H7 (cell line): ENCODE measurements at places on chromosomes 6 and 20.

DNA sequence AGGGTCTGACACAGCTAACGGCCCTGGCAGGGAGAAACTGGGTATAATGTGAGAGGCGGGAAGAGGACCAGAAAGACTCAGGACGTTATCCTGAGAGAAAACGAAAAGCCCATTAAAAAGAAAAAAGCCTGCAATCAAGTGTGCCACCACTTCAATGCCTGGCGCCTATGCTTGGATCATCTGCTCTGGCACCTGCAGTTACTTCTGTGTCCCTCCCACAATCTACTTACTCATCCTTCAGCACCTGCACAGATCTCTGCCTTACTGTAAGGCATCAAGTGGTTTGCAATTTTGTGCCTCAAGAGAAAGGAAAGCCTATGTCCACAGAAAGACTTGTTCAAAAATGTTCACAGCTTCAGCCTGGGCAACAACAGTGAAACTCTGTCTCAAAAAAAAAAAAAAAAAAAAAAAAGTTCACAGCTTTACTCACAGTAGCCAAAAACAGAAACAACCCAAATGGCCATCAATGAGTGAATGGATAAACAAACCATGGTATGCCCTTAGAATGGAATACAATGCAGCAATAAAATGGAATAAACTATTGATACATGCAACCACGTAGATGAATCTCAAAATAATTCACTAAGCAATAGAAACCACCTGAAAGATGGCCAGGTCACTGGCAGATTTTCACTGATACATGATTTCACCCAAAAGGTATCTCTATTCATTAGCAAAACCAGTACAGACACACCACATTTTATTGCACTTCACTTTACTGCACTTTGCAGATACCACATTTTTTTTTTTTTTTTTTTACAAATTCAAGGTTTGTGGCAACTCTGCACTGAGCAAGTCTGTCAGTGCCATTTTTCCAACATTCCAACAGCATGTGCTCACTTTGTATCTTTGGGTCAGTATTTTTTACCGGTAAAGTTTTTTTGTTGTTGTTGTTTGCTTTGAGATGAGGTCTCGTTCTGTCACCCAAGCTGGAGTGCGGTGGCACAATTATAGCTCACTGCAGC lies 48.6 kb downstream of the ABHD12 start:
- DNase-seq, result peak; percentile 25

DNA sequence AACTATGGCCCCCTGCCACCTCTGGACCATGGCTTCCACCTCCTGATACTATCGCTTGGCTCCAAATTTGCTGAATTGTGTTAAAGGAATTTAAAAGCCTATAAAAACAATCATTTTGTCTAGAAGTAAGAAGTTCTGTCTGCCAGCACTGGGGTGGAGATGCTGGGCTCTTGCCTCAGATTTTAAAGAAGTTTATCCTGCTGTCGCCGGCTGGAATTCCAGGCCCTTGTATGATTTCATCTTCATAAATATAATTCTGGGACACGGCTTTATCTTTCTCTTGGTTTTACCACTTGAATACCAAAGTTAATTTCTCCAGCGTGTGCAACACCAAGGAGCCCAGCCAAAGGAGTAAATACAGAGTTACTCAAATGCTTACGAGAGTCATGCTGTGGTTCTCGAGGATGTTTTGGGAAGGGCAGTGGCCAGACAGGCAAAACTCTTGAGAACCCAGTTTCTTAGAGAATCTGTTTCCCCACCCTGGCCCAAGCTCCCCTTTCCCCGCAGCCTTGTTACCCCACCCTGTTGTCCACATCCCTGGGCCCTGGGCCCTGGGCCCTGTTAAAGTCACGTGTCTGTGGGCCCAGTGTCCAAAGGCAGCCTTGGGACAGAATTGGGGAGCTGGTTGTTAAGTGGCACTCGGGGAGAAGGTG lies 31.9 kb downstream of the C6orf89 start:
- no peak for DNase-seq

DNA sequence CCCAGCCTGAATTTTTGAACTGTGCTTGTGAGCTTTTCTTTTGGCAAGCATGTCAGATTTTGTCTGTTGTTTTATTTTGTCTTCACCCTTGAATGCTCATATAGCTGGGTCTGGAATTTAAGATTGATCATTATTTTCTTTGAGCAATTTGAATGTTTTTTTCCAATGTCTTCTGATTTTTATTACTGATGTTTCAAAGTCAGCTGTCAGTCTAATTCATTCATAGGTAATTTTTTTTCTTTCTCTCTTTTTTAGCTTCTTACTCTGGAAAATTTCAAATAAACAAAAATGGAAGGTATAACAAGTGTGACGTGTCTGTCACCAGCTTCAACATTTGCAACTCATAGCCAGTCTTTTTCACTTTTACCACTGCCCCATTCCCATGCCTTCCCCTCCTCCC lies 15.1 kb downstream of the ATRN start:
- DNase-seq, result no peak

- no peak for DNase-seq
Observed at GRCh38 chr20:50982363-50982762, 23.7 kb downstream of the MOCS3 start.

DNA sequence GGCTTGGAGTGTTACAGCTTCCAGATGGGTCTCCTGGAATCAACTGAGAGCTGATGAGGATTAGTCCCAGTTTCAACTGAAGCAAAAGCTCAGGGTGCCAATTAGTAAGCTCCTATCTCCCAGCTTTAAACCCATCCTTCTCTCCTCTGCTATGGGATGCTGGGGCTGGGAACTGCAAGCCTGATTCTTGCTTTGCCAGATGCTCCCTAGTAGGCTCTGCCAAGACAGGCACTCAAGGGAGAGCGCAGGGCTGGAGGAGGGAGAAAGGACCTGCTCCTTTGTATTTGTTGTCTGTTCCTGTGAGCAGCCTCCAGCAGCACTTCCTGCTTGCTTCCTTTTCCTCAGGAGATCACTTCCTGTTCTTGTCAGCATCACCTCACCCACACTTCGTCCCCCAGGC lies 309.7 kb downstream of the KIF16B start:
- DNase-seq, result no peak
